Ascending aorta (tissue), 2 donors: ENCODE measurements at places on chromosomes 4 and X.

- no peak overlapping the region for H3K27ac ChIP-seq
- no peak overlapping the region for H3K4me3 ChIP-seq
- peaks cover 9% of the 10 kb centered on the region for H3K4me1 ChIP-seq
- H3K36me3 ChIP-seq = no peaks in the 10 kb centered on the region
- no peak for DNase-seq
These were observed 73.7 kb upstream of the STIM2 start for GRCh38 chr4:26786916-26787315.

GRCh38 chr4:159547645-159548308 is 444.9 kb downstream of the RAPGEF2 start:
- no peak overlapping the region for H3K4me3 ChIP-seq
- no peaks in the 10 kb centered on the region for H3K27me3 ChIP-seq
- no peak for DNase-seq
- no peaks in the 10 kb centered on the region for H3K36me3 ChIP-seq

- DNase-seq = peak; percentile 49
- H3K4me3 ChIP-seq = peak overlapping the region; percentile 78
- H3K4me1 ChIP-seq = peaks cover 10% of the 10 kb centered on the region
- peaks cover 15% of the 10 kb centered on the region for H3K27me3 ChIP-seq
These were observed 16.2 kb upstream of the NAT8L start for GRCh38 chr4:2042947-2043395.

GRCh38 chr4:39637586-39638353 is 895 bp downstream of the SMIM14 start:
- H3K27ac ChIP-seq = peak overlapping the region; percentile 96
- H3K27me3 ChIP-seq = no peaks in the 10 kb centered on the region
- peak; percentile 78 for DNase-seq
- H3K4me3 ChIP-seq = peak overlapping the region; percentile 86

GRCh38 chr4:2800691-2801596 is 8.1 kb downstream of the SH3BP2 start:
- peak overlapping the region; percentile 49 for H3K27ac ChIP-seq
- peak; percentile 84 for DNase-seq
- H3K4me3 ChIP-seq = peak overlapping the region; percentile 12
- H3K36me3 ChIP-seq = no peaks in the 10 kb centered on the region
- peaks cover 18% of the 10 kb centered on the region for H3K4me1 ChIP-seq
- H3K27me3 ChIP-seq = no peaks in the 10 kb centered on the region
